Lung microvascular endothelial cell (primary cell): ENCODE measurements at places on chromosomes 3 and 15. TPM values are rescaled to one million over a fixed set of nuclear protein-coding genes. Genes with fewer than 3 reads are reported as not detected.

- no peak for DNase-seq
Observed at GRCh38 chr3:35602395-35602936, 36.9 kb upstream of the ARPP21 start.

DNA sequence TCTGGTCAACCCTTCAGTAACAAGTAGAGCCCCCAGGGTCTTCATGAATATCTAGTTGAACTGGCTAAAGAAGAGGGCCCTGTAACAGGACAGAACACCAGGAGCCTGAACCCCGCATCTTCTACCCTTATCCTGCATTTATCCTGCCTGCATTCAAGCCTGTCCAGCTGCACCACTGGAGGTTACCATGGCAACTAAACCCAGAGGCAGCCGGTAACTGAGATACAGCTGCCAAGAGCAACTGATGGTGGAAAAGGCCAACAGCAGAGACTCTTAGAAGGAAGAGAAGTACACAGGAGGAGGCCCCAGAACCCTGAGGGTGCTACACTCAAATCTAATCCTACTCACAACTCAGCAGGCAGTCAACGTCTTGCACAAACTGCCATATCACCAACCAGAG, 3.7 kb upstream of the PRKAR2A start:
- no peak for DNase-seq

DNA sequence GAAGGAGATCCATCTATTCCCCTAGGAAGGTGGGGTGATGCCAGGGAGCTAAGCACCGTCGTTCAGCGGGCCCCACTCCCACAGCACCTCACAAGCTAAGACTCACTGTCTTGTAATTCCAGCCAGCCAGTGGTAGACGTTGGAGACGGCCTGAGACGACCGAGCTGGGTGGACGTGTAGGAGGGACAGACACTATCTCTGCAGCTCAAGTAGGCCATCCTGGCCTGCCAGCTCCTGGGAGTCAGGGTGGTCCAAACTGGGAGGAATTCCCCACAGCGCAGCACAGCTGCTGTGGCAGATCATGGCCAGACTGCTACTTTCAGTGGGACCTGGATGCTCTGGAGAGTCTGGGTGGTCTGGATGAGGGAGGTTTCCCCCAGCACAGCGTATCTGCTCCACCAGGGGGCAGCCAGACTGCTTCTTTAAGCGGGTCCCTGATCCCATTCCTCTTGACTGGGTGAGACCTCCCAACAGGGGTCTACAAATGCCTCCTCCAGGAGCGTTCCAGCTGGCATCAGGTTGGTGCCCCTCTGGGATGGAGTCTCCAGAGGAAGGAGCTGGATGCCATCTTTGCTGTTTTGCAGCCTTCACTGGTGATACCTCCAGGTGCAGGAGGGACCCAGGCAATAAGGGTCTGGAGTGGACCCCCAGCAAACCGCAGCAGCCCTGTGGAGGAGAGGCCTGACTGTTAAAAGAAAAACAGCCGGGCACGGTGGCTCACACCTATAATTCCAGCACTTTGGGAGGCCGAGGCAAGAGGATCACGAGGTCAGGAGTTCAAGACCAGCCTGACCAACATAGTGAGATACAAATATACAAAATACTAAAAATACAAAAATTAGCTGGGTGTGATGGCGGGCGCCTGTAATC, 27.6 kb downstream of the GNB5 start:
- no peak for DNase-seq

GRCh38 chr3:130014526-130014925, 40.0 kb downstream of the TRH start:
- DNase-seq = no peak

The TMA7 gene
- total RNA-seq = 237 and 246 TPM in 2 replicates

- DNase-seq = no peak
Observed at GRCh38 chr3:99249627-99250026, 348.1 kb upstream of the DCBLD2 start.

The LDHAL6B gene
- not detected in 2 replicates for total RNA-seq
